Stimulated activated CD8-positive, alpha-beta memory T cell treated with anti-CD3 and anti-CD28 coated beads, Interleukin-2, amount 100 ng/mL, for 1 hour (primary cell): ENCODE measurements at places on chromosomes 7 and 10.

DNA sequence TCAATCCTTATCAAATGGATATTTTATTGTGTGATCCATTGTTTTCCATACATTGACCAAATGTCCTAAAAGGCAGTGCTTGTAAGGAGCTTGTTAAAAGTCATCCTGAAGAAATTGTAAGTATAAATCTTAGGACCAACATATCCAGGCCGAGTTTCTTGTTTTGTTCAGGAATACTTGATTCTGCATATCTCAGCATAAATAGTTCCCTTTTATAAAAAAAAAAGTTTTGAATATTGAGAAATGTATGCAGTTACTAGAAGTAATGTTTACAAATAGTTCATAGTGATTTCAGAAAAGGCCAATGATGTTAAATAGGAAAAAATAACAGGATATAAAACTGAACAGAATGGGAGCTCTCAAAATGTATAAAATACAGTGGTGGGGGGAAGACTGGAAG is 6.6 kb downstream of the GRID1 start:
- no peak for DNase-seq

- no peak for DNase-seq
Measured at GRCh38 chr7:18087026-18087686, 59.5 kb upstream of the PRPS1L1 start.

GRCh38 chr10:104325436-104326435 is 12.5 kb downstream of the ITPRIP start:
- no peak for DNase-seq

DNA sequence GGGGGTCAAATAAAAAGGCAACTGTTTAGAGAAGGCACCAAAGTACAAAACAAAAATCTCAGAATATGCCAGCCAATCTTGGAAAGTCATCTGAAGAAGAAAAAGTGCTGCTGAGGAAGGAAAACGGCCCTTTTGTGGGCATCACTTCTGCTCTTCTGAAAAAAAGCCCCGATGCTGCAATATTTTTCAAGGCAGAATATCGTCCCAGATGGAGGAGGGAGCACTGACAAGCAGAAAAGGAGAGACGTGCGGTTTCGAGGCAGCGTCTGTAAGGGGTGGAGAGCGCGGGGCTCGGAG is 959 bp upstream of the ATRNL1 start:
- DNase-seq: no peak

GRCh38 chr7:197413-198335 is 5.3 kb downstream of the FAM20C start:
- DNase-seq: no peak

DNA sequence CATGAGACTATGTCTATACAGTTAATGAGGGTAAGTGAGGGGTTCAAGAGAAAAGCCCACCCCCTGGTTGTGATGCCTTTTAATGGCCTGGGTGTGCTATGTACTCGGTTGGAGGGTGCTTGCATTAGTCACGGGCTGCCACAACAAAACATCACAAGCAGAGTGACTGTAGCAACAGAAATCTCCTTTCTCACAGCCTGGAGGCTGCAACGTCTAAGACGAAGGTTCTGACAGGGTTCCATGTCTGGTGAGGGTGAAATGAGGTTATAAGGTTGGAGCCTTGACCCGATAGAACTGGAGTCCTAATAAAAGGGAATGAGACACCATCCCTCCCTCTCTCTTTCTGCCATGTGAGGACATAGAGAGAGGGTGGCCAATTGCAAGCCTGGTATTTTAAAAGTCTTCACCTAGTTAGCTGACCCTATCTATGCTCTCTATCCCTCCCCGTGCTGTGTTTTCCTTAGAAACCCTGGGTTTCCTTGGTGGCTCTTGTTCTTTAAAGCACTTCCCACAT is 126.0 kb upstream of the GDF10 start:
- DNase-seq: no peak
